ENCODE measurements at places on chromosomes 11 and 22.

DNA sequence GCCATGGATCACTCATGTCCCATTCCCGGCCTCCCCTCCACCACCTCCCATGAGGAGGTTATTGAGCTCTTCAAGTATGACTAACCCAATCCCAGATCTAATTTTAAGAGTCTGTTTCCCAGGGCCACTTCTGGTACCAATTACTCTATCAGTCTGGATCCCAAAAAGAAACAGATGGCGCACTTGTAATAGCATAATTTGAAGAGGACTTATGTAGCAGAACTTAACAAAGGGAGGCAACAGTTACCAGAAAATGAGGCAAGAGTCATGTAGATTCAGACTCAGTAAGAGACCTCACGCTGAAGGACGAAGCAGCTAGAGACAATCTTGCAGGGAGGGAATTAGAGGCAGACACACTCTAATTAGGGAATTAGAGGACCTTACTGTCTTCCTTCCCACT is 46.9 kb downstream of the DDX6 start:
- no peak overlapping the region for H3K4me3 ChIP-seq
- 0 out of 2 replicates have a peak, but pooled peaks cover 7% of the 10 kb centered on the region for H3K4me1 ChIP-seq
- no peaks in the 10 kb centered on the region for H3K36me3 ChIP-seq
- no peak for DNase-seq

- no peak overlapping the region for H3K4me3 ChIP-seq
- no peaks in the 10 kb centered on the region for H3K36me3 ChIP-seq
- no peaks in the 10 kb centered on the region for H3K4me1 ChIP-seq
- no peak for DNase-seq
- H3K27ac ChIP-seq: no peak overlapping the region
Observed at GRCh38 chr11:32154275-32154674, 63.4 kb downstream of the RCN1 start.

DNA sequence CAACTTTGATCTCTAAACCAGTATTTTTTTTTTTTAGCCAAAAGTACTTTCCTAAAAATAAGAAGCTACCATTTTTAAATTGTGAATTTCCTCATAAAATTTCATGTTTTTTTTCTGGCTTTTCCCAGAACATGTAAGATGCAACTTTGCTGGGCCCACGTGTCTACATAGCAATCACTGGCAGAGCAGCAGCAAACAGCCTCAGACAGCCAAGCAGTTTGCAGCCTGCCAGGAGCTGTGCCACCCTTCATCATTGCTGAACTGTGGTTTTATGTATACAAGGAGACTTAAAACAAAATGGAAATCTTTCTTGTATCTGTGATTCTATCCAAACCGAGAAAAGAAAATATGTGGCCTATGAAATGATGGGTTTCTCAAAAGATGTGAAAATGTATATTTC is 110.2 kb downstream of the GRIA4 start:
- H3K4me3 ChIP-seq: no peak overlapping the region
- H3K27ac ChIP-seq: no peak overlapping the region
- H3K27me3 ChIP-seq: no peaks in the 10 kb centered on the region

DNA sequence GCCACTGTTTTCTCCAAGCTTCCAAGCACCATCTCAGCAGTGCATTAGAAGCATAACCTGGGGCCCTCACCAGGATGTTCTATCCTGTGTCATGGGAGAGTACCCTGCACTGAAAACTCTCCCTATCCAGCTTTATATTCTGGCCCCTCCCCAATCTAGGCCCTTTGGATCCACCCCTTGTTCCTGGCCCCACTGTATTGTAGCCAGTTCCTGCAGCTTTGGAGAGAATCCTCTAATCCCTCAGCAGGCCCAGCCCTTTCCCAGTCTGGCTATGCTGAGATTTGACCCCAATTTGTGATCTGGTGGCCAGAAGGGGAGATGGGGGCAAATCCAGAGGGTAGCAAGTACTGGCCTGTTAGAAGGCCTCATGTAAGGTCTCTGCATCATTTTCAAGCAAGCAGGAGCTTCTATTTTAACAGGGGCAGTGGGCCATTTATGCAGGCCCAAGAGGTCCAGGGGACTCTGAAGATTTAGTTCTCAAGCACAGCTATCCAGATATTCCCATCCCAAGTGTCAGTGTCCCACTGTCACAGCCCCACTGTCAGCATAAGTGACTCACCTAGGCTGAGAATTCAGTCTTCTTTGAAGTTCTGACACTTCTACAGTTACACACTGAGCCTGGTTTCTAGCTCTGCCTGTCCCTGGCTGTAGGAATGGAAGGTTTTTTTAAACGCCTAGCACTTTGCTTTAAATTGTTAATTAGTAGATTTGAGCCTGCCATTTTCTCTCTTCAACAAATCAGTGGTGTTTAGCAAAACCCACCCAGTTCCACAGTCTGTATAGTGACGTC is 589.5 kb upstream of the CADM1 start:
- H3K36me3 ChIP-seq: no peaks in the 10 kb centered on the region
- peaks cover 12% of the 10 kb centered on the region for H3K27me3 ChIP-seq
- DNase-seq: no peak
- no peaks in the 10 kb centered on the region for H3K4me1 ChIP-seq

DNA sequence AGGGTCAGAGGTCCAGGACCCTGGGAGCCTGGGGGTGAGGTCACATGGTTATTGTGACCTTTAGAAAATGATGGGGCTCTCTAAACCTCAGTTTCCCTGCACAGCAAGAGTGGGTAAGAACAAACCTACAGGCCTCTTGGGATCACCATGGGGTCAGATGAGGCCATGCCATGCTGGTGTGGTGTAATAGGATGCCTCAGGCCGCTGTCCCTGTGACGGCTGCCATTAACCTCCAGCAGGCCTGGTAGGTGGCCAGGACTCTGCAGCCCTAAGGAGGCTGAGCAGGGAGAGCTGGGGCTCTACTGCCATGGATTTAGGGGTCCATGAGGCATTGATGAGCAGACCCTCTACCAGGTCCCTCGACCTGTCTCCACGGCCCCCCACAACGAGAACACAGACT is 265.5 kb downstream of the CTTN start:
- DNase-seq: no peak
- H3K36me3 ChIP-seq: no peaks in the 10 kb centered on the region
- H3K27ac ChIP-seq: no peak overlapping the region
- H3K27me3 ChIP-seq: no peaks in the 10 kb centered on the region
- H3K4me1 ChIP-seq: no peaks in the 10 kb centered on the region
- no peak overlapping the region for H3K4me3 ChIP-seq
